Activated CD4-positive, CD25-positive, alpha-beta regulatory T cell treated with anti-CD3 and anti-CD28 coated beads, Interleukin-2, amount 50 U/mL, for 16 hours (primary cell): ENCODE measurements at places on chromosomes 7 and 10.

DNA sequence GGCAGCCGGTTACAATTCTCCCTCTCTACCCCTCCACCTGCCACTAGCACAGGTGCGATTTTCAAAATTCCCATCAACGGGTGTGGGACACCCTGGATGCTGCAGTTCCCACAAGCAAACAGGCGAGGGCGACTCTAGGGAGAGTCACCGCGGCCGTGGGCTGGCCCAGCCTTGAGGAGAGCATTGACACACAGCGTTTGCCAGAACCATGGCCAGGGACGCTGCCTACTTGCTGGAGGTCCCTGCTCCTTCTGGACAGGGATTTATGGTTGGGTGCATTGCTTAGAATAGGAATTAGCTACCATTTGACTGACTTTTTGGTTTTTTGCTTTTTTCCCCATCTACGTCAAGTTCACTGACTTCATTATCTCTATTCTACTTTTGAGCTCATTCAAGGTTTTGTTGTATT lies 19.0 kb upstream of the CLDN4 start:
- peak; percentile 14 for DNase-seq

GRCh38 chr10:76975126-76975525 lies 662.5 kb downstream of the KCNMA1 start:
- DNase-seq = no peak

GRCh38 chr7:138023618-138024342 lies 21.9 kb upstream of the CREB3L2 start:
- no peak for DNase-seq

- no peak for DNase-seq
Measured at GRCh38 chr10:80909254-80909653, 371.6 kb downstream of the SH2D4B start.

- DNase-seq = no peak
Measured at GRCh38 chr7:157483971-157484410, 147.2 kb downstream of the DNAJB6 start.

- no peak for DNase-seq
Measured at GRCh38 chr7:143217806-143218205, 4.0 kb upstream of the TAS2R40 start.

DNA sequence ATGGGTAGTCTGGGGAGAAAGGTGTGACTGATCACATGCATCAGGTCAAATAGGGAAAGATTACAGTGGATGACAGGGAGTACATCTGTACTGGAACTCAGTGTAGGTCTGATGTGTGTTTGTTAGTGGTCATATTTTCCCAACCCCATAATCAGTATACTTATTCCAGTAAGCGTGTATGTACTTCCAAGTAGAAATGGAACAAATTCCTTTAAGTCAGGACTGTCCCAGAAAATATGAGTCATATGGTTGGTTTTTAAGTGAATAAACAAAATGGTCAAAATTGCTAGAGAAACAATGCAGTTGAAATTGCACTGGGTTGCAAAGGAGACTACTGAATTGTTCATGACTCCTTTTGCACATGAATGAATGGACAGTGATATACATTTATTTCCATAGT lies 118.8 kb upstream of the MYO3A start:
- DNase-seq = no peak

- DNase-seq = no peak
Measured at GRCh38 chr7:158837790-158838637, 8.7 kb upstream of the ESYT2 start.

DNA sequence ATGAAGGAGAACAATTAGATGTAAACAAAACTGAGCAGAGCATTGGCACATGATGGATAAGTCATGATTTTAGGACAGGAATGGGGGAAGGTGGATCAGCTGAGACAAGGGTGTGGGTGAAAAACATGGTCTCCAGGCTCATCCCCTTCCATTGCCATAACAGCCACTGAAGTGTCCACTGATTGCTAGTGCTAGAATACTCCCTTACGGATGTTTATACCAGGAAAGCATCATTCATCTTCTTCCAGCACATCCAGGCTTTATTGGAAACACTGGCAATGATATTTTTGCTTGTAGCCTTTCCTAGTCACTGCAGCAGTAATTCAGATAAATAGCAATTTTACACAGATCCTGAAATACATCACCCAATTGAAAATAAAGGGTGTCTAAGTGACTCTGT lies 259.5 kb downstream of the PLXDC2 start:
- no peak for DNase-seq

GRCh38 chr10:71945819-71946474 lies 18.2 kb upstream of the CHST3 start:
- DNase-seq = no peak

- no peak for DNase-seq
Measured at GRCh38 chr10:101467286-101467770, 113.4 kb downstream of the BTRC start.

DNA sequence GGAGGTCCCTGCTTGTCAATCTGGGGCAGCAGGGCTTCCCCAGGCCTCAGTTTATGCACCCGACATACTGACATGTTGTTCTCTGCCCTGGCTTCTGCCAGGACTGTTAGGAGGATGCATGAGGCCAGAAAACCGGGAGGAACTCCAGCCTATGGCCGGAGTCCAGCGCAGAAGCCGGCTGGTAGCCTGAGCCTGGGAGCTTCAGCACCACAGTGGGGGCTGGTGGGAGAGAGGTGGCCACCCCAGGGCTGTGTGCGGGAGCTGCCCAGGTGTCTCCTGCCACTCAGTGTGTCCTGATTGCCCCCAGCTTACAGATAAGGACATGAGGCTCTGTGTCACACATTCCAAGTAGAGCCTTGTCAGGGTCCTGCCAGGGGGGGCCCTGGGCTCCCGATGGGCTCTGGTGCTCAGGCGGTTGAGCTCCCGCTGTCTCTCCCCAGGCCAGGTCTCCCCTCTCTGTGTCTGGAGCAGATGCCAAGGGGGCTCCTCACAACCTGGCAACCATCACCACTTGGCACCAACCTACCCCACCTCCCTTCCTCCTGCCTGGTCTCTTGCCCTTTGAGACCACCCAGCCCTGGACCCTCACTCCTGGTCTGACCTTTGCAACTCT lies 32.3 kb downstream of the PPIF start:
- no peak for DNase-seq

DNA sequence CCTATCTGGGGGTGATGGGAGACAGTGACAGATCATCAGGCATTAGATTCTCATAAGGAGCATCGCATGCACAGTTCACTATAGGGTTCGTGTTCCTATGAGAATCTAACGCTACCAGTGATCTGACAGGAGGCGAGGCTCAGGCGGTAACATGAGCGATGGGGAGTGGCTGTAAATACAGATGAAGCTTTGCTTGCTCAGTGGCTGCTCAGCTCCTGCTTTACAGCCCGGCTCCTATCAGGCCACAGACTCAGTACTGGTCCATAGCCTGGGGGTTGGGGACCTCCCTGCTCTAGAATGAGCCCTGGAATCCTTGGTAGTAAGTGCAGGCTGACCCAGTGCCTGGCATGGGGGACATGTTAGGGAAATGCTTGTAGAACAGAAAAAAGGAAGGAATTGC lies 426.0 kb downstream of the TYW1 start:
- no peak for DNase-seq

GRCh38 chr10:4670737-4671136 lies 155.3 kb upstream of the AKR1E2 start:
- DNase-seq = no peak

DNA sequence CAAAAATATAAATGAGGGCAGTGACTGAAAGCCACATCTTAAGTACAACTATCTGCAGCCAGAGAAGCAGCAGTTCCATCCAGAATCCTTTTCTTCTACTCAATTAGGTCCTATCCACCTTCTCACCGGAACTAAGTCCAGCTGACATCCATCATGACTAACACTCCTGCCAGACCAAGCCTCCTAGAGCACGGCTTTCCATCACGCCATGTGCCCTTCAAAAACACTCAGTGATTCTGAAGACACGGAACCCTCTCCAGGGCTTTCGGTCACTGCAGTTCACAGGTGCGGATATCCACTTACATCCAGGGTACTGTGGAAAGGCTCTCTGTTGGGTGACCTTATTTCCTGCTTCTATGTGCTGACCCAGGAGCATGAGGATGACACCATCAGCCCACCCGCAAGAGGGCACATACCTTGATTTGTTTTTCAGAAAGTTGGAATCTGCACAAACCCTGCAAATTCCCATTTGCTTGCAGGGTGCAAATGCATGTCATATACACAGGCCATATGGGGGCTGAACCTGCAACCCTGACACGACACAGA lies 64.3 kb downstream of the FAM171A1 start:
- no peak for DNase-seq

DNA sequence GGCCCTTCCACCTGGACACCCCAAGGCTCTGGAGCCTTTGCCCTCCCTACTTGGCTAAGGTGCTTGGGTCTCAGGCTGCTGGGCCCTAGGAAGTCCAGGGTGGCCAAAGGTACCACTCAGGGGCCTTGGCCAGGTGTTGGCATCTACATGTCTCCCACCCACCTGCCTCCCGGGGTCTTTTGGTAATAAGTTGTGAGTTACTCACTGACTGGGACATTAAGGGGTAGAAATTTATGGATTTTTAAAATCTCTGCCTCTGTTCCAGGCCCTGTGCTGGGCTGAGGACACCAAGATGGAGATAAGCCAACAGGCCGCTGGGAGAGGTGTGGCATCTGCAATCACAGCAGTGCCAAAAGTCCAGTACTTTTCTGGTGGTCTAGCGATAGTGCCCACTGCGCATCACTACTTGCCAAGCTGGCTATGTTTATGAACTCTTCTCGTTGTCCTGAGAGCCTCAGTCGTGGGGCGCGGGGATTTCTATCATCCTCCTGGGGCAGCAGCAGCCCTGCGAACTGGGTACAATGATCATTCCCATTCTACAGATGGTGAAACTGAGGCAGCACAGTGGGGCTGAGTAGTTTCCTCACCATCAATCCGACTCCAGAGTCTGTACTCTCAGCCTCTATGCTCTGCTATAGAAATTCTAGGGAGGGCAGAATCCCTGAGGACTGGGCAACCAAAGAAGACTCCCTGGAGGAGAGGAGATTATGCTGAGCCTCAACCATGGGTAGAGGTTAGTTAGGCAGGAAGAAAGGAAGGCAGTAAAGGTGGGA lies 36.2 kb downstream of the TBATA start:
- DNase-seq = no peak

DNA sequence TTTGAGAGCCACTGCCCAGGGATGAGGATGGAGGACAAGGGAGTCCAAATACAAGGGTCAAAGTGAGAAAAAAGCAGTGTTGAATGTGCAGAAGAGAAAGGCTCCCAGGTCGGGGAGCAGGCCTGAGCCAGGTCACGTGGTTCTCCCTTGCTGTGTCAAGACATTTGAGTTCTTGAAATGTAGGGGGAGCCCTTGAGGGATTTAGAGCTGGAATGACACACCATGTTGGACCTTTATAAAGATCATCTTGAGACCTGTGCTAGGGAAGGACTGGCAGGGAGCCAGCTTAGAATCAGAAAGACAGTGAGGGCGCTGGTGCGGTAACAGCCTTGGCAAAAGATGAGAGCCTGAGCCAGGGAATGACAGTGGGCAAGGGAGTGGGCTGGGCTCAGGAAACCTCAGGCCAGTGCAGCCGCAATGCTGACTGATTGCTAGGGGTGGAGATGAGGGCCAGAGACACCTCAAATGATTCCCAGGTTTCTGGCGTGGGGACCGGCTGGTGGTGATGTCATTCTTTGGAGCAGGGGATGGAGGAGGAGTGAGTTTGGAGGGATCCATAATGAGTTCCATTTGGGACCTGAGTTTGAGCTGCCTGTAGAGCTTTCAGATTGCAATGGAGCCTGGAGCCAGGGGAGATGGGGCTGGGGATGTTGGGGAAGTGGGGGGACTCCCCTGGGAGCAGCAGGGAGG lies 120.1 kb downstream of the PTPN20 start:
- DNase-seq = no peak

DNA sequence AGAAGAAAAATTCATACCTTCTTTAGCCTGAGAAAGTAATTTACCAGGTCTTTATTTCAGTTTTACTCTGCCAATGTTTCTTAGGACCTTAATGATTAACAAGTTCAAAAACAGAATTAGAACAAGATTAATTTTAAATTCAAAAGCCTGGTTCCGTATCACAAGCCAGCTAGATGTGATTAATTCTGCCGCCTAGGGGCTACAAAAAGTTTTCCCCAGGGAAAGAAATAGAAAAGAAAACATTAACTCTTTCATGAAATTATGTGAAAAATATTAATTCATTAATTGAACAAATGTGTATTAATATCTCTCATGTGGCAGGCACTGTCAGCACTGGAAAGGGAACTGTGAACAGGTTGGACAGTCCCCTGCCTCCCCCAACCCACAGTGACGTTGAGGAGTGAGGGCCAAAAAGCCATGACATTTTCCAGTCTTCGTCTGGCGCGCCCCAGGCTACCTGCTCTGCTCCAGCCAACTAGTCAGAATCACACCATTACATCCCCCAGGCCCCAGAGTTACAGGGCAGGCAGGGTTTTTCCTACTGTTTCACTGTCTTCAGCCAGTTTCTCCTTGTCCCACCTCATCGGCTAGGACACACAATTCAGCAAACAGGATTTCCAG lies 20.1 kb downstream of the TMEM176A start:
- DNase-seq = no peak

- peak; percentile 6 for DNase-seq
Measured at GRCh38 chr10:12264204-12264940, 68.4 kb downstream of the CDC123 start.

DNA sequence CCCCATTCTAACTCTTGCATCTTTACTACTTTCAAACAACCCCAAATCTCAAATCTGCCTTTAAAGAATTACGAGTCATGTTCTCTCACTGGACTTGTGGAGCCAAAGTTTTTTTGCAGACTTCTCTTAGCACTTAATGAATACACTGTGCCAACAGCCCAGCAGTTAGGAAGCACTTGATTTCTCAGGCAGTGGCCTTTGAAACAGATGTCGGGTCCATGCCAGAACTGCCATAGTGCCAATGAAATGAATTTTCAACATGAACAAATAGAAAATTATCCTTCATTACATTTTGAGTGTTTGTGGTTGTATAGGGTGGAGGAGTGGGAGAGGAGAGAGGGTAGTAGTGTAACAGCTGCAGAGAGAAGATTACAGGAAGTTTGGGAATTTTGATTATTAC lies 5.9 kb downstream of the BORCS7 start:
- DNase-seq = no peak

- no peak for DNase-seq
Measured at GRCh38 chr10:119243488-119243887, 36.1 kb downstream of the GRK5 start.

GRCh38 chr10:4250587-4250887 lies 465.5 kb upstream of the KLF6 start:
- no peak for DNase-seq

- no peak for DNase-seq
Measured at GRCh38 chr10:72832701-72833100, 60.8 kb upstream of the OIT3 start.

DNA sequence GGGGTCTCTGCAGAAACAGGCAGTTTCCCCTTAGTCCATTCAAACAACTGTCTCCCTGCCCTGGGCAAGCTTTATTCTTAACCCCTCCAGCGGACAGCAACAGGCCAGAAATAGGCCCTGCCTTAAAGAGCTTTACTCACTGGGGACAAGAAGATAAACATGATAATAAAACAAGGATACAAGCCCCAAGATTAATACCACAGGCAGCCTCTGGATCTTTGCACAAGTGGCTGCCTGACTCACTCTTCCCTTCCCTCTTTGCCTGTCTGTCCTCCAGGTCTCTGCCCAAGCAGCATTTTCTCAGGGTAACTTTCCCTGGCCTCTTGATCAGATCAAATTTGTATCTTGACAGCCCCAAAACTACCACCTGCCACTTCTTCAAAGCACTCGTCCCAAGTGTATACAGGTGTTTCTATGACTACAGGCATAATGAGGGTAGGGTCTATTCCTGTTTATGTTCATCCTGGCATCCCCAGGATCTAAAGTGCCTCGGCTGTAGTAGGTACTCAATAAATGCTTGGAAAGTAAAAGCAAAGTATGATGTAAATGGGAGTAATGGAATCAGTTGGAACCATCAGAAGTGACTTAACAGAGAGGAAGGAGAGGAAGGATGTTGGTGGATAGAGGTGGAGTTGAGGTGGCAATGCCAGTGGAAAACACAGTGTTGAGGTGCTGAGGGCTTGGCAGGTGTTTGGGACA lies 7.0 kb upstream of the CAMK2G start:
- DNase-seq = no peak
